ENCODE measurements at places on chromosomes 13 and 19.

DNA sequence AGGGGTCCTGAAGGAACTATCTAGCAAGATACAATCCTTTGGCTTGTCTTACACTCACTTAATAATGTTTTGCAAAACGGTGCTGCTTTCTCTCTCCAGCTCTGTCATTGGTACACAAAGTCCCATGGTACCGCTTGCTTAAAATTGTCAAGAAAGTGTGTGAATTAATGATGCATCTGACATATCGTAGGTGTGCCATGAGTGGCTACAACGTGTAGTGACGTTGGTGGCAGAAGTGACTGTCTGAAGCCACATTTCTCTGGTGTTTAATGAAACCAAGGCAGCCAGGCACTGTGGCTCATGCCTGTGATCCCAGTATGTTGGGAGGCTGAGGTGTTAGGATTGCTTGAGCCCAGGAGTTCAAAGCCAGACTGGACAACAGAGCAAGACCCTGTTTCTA lies 2.6 kb downstream of the HSH2D start:
- no peak for DNase-seq

GRCh38 chr19:58319241-58319640 lies 7.6 kb upstream of the ZSCAN22 start:
- DNase-seq = no peak

- no peak for DNase-seq
Observed at GRCh38 chr13:33087790-33088189, 71.6 kb downstream of the KL start.

- no peak for DNase-seq
Observed at GRCh38 chr13:112723771-112724170, 33.9 kb downstream of the ATP11A start.

DNA sequence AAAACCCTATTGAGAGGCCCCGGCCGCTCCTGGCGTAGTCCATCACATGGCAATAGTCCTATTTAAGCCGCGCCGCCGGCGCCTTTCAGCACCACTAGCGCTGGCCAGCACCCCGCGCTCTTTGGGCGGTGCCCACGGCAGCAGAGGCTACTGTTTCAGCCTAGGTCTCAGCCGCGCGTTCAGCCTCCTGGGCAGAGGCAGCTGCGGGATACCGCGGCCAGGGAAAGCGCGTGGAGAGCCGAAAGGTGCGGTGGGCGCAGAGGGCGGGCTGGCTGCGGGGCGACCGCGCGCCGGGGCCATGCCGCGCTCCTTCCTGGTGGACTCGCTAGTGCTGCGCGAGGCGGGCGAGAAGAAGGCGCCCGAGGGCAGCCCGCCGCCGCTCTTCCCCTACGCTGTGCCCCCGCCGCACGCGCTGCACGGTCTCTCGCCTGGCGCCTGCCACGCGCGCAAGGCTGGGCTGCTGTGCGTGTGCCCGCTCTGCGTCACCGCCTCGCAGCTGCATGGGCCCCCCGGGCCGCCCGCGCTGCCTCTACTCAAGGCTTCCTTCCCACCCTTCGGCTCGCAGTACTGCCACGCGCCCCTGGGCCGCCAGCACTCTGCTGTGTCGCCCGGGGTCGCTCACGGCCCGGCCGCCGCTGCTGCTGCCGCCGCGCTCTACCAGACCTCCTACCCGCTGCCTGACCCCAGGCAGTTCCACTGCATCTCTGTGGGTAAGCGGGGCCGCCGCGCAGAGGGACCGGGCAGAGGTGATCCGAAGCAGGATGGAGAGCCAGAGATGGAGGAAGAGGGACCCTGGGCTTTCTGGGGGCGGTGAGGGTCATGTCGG lies at the start of gene GSX1:
Gene GSX1, plus strand, starts transcription at position 91 of the 826 bp plus-strand sequence. Its CDS starts 208 bp downstream, at position 299.
- DNase-seq = no peak

DNA sequence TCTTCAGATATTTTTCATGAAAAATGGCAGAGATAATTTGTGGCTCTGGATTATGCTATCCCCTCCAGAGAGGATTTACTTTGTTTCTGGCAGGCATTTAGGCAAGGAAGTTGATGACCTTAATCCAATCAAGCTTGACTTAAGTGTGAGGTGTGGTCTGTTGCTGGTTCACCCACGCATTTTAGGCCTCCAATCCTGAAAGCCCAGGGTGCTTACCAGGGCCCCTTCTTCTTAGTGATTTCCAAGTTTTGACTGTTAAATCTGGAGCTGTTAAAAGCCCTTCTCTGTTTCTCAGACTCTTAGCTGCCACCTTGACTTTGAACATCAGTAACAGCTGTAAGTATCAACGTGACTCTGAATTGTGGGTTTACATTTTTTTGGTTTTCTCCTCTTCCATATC lies 161.8 kb downstream of the DNAJC15 start:
- no peak for DNase-seq

GRCh38 chr13:94595001-94595949 lies 677 bp downstream of the TGDS start:
- no peak for DNase-seq

DNA sequence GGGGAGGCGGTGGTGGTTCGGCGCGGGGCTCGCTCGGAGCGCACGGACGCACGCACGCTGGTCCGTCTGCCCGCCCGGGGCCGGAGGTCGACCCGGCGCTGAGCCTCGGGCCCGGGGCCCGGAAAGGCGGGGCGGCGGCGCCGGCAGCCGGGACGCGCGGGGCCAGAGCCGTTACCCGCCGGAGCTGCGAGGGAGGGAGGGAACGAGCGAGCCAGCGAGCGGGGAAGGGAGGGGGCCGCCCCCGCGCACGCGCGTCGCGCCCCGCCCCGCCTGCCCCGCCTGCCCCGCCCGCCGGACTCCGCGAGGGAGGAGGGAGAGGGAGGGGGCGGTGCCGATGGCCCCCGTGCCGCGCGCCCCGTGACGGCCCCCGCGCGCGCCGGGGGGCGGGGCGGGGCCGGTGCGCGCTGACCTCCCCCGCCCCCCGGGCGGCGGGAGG lies 15.0 kb downstream of the CIC start:
- no peak for DNase-seq

DNA sequence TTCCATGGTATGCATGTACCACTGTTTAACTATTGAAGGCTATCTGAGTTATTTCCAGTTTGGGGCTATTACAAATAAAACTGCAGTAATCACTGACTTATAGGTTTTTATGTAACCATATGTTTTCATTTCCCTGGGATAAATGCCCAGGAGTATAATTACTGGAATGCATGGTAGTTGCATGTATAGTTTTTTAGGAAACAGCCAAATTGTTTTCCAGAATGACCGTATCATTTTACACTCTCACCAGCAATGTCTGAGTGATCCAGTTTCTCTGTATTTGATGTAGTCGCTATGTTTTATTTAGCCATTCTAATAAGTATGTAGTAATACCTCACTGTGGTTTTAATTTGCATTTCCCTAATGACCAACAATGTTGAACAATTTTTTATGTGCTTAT lies 42.0 kb downstream of the CYSLTR2 start:
- DNase-seq = no peak

GRCh38 chr13:75841905-75842304 lies 205.8 kb downstream of the LMO7 start:
- no peak for DNase-seq

- DNase-seq = no peak
Observed at GRCh38 chr13:113947311-113948033, 26.4 kb downstream of the C13orf46 start.

- DNase-seq = no peak
Observed at GRCh38 chr13:87698268-87698667, 27.1 kb downstream of the SLITRK5 start.

- DNase-seq = no peak
Observed at GRCh38 chr19:6322284-6322683, 11.1 kb downstream of the ACER1 start.

GRCh38 chr13:105144020-105144419 lies 1391.4 kb downstream of the EFNB2 start:
- peak; percentile 2 for DNase-seq

GRCh38 chr19:35348911-35349611 lies 1.4 kb downstream of the FFAR1 start:
- no peak for DNase-seq

- DNase-seq = no peak
Observed at GRCh38 chr19:10006335-10006708, 4.0 kb downstream of the COL5A3 start.

- no peak for DNase-seq
Observed at GRCh38 chr13:41398494-41399170, 58.7 kb upstream of the RGCC start.

- no peak for DNase-seq
Observed at GRCh38 chr13:91076830-91077229, 270.7 kb upstream of the MIR17HG start.

DNA sequence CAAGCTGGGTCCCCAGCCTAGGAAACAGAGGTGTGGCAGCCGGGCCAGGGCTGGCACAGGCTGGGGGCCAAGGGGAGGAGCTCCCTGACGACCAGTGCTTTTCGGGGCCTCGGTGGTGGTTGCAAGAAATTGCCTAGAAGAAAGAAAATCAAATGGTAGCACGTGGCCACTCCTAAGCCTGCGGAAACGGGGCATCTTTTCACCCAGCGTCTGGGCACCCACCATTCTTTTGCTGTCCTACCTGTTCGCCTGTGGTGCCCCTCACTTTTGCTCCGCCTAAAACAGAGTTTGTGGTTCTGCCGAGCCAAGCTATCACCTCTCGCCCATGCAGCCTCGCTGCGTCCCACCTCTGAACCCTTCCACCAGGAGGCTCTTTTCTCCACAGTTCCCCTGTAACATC lies 7.1 kb upstream of the KRTDAP start:
- no peak for DNase-seq

- no peak for DNase-seq
Observed at GRCh38 chr13:97892717-97893116, 60.8 kb upstream of the IPO5 start.

GRCh38 chr13:45807520-45808099 lies 43.9 kb downstream of the SIAH3 start:
- peak; percentile 42 for DNase-seq
